ENCODE measurements at places on chromosomes 2 and 18.
A peak's percentile ranks its signal among the peaks of the same experiment; 100 is the strongest.

GRCh38 chr2:19883971-19884720, 17.6 kb downstream of the TTC32 start:
- no peak for DNase-seq

DNA sequence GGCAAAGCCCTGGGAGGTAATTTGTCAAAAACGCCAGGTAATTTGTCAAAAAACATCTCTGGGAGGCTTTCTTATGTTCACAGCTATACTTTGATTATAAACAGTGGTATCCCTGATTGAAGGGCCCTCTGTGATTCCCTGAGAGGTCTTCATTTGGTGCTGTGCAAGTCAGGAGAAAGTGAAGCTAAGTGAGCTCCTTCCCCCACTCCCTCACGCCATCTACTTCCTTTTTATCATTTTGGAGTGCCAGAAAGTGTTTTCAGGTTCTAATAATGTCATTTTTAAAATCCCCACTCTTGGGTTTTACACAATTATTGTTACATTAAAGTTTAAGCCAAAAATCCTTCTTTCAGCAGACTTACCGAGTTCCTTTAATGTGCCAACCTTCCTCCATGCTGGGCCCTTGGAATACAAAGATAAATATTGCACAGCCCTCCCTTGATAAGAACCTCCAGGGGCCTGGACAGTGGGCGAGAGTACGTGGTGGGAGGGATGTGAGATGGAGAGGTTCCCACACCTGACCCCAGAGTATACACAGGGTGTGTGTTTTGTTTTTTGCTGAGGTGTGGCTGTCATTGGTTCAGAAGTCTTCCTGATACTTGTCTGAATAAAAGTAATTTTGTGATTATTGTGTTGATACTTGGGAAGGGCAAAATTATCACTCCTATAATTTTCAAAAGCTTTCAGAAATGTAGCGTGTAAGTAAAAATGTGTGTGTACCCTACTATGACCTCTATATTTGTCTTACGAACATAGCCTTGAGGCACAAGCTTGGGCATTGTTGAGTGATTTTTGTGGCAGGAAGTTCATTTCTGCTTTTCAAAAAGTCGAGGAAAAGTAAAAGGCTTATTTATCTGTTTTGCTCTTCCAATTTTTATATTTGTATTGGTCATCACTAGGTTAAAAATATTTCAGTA, 8.2 kb downstream of the MAPRE2 start:
- DNase-seq = no peak

DNA sequence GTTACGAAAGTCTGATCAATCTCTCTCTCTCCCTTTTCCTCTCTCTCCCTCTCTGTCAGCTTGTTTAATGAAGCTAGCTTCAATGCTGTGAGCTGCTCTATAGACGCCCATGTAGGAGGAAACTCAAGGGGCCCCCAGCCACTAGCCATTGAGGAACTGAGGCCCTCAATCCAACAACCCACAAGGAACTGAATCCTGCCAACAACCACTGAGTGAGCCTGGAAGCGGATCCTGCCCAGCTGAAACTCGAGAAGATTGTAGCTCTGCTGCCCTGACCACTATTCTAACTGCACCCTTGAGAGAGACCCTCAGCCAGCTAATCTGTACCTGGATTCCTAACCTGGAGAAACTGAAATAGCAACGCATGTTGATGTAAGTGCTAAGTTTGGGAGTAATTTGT, 129.2 kb downstream of the BCL11A start:
- DNase-seq = no peak

GRCh38 chr18:46171331-46171730, 67.1 kb downstream of the HAUS1 start:
- no peak for DNase-seq

DNA sequence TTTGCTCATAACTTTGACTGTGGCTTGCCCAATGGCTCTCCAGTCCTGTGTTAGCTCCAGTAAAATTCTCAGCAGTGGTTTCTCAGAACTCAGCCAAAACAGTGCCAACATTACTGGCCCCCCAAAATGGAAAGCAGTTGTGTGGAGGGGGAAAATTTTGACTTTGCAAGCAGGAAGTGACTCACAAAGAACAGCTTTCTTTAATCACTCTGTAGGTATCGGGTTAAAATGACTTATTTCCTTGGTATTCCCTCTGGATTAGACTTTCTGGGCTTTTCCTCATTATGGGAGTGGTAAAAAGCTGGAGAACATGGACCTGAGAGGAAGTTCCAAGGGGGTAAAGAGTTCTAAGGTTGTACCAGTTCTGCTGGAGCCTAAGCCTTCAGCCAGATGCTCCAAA, 175.7 kb upstream of the RND3 start:
- no peak for DNase-seq

DNA sequence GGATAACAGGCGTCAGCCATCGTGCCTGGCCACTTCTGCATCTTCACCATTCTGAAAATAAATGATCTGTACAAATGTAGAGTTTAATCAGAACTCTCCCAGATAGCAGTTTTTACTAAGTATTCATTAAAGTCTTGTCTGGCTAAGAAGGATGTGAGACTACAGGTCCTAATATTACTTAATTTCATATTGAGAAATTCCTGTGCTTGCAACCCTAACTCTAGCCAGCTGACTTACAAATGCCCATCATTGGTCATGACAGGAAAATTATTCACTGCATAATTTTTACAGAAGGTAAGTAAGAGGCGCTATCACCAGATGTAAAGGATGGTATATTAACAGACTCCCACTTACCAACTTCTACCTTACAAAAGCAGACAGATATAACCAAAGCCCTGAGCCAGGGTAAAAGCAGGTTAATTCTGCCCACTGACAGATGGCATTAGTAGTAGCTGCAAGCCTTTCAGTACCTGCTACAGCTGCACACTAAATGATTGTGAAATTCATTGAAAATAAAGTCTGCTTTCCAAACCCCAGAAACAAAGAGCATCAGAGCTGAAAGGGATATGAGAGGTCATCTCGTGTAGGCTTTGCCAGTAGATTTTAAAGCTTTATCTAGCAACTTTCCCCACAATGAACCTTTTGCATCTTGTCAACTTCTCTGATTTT, 271.3 kb upstream of the STON1 start:
- no peak for DNase-seq

DNA sequence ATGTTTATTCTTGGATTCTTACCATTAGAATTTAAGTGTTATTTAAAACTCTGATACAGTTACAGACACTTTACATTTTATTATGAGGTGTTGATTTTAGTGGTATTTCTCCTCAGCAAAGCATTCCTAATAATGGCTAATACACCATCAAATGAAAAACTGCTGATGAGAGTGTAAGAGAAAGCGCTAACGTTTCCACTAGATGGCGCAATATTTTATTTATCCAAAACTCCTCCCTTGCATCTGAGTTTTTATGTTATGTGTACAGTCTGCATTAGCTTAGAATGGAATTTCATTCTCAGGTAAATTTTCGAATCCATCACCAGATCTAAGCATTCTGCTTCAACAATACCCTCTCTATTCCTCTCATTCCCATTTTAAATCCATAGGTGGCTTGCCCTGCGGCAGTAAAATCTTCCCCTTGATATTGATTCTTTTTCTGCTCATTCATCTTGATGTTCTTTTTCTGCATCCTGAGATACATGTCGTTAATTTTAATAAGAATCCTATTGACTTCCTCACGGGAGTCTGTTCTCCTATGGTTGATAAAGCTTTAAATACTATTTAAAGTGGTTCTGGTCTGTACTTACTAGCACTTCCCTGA, 53.9 kb downstream of the PRKRA start:
- no peak for DNase-seq

DNA sequence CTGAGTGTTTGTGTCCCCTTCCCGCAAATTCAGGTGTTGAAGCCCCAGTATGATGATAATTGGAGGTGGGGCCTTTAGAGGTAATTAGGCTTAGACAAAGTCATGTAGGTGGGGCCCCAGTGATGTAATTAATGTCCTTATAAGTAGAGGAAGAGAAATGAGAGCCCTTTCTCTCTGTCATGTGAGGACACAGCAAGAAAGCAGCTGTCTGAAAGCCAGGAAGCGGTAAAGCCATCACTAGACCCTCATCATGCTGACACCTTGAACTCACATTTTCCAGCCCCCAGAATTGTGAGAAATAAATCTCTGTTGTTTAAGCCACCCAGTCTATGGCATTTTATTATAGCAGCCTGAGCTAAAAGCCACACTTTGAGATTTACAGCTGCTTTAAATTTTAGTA, 1580.0 kb downstream of the LRP1B start:
- DNase-seq = no peak

DNA sequence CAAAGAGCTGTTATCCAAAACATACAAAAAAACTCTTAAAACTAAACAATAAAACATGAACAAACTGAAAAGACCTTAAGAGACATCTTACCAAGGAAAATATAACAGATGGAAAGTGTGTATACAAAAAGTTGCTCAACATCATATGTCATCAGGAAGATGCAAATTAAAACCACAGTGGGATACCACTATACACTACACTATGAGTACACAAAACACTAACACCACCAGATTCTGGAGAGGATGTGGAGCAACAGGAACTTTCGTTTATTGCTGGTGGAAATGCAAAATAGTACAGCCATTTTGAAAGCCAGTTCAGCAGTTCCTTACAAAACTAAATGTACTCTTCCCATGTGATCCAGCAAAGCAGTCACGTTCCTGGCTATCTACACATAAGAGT, 221.4 kb downstream of the CMPK2 start:
- no peak for DNase-seq

- no peak for DNase-seq
Observed at GRCh38 chr2:175926272-175926671, 75.8 kb downstream of the LNPK start.

GRCh38 chr2:211845338-211846035, 693.1 kb downstream of the ERBB4 start:
- no peak for DNase-seq

DNA sequence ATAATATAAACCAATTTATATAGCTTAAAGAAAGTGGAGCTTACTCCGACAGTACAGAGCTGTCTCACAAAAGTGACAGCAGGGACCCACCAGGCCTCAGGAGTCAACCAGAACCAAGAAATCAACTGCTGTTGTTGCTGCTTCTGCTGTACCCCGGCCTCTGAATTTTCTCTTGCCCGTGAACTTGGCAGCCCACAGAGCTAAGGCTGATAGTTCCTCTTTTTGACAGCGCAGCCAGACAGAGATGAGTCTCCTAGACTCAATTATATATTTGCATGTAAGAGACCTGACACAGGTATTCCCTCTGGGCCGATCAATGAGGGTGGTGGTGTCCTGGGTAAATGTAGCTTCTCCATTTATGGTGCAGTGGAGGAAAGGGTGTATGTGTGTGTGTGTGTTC, 109.4 kb downstream of the KCTD1 start:
- DNase-seq = no peak

GRCh38 chr2:191676790-191677645, 918 bp upstream of the NABP1 start:
- no peak for DNase-seq

DNA sequence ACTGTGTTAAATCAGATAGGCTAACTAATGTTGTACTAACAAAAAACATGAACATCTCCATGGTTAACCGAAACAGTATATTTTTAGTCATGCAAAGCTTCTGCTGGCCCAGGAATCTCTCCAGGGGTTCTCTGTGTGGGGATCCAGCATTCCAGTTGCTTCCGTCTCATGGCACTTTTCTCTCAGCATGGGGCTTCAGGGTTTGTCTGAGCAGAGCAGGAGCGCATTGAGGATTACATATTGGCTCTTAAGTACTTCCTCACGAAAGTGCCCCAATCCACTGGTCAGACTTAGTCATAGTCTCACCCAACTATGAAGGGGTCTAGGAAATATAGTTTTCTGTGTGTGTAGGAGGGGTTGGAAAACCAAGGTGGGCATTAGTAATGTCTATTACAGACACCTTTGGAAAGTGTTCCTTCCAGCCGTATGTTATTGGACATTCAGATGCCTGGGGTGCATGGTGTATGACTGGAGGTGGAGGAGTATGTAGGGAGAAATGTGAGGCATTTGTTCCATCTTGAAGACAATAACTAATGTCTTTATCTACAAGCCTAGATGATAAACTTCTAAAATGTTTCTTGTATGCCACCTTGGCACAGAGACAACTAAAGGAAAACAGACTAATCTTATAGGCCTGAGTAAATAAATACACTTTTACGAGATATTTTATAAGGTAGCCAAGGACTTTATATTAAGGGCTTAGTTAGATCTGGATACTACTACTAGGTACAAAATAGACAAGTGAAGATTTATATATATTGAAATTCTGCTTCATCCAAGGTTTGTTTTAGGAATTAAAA, 123.8 kb upstream of the ZEB2 start:
- no peak for DNase-seq

- no peak for DNase-seq
Observed at GRCh38 chr2:212181646-212182045, 357.0 kb downstream of the ERBB4 start.

GRCh38 chr2:64809216-64809615, 155.5 kb upstream of the SERTAD2 start:
- no peak for DNase-seq

- DNase-seq = no peak
Observed at GRCh38 chr2:172462849-172463381, 35.5 kb downstream of the ITGA6 start.

DNA sequence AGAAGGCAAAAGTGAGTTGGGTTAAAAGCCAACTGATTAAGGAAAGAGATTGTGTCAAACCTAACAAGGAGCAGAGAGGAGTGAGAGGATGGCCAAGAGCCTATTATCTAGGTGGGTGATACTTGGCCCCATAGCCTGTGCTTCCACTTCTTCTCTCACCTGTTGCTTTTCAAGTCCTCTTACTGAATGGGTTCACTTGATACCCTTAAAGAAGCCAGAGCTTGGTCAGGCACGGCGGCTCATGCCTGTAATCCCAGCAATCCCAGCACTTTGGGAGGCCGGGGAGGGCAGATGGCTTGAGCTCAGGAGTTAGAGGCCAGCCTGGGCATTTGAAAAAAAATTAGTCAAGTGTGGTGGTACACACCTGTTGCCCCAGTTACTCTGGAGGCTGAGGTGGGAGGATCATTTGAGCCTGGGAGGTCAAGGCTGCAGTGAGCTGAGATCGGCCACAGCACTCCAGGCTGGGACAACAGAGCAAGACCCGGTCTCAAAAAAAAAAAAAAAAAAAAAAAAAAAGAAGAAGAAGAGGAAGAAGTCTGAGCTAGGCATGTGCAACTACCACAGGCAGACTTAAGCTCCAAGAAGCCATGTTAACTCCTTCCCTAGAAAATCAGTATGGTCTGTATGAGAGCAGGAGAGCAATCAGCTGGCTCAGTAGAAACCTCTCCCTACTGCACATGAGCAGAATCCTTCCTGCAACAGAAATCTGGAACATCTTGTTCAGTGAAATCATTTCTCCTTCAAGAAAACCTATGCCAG, 28.4 kb upstream of the ME2 start:
- no peak for DNase-seq

GRCh38 chr2:241929551-241930490, 60.3 kb downstream of the RTP5 start:
- peak; percentile 20 for DNase-seq

- no peak for DNase-seq
Observed at GRCh38 chr2:45026924-45027450, 17.7 kb upstream of the SIX2 start.

GRCh38 chr2:181751266-181752030, 71.1 kb upstream of the NEUROD1 start:
- no peak for DNase-seq
